RWPE2 (cell line): ENCODE measurements at places on chromosomes 4 and X.

DNA sequence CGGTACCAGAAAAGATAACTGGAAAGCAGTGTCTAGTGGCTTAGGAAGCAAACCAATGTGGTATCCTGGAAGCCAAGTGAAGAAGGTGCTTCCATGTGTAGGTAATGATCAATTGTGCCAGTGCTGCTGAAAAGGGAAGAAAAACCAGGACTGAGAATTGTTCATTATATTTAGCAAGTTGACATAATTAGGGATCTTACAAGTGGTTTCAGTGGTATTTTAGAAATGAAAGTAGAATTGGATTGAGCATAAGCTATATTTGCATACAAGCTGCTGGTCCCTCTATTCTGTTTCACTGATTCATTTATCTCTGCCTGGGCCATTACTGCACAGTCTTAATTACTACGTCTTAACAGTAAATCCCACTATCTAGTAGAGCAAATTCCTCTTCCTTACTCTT is 32.3 kb downstream of the PRDM8 start:
- peaks cover 17% of the 10 kb centered on the region for H3K4me1 ChIP-seq
- no peaks in the 10 kb centered on the region for H3K27me3 ChIP-seq
- no peak overlapping the region for H3K4me3 ChIP-seq
- DNase-seq: no peak

GRCh38 chr4:136751556-136751955 is 780.7 kb downstream of the PCDH18 start:
- H3K27me3 ChIP-seq: no peaks in the 10 kb centered on the region
- H3K36me3 ChIP-seq: no peaks in the 10 kb centered on the region
- no peak overlapping the region for H3K4me3 ChIP-seq
- no peaks in the 10 kb centered on the region for H3K4me1 ChIP-seq
- DNase-seq: no peak
- H3K27ac ChIP-seq: no peak overlapping the region

GRCh38 chrX:86078650-86079049 is 31.3 kb upstream of the CHM start:
- no peaks in the 10 kb centered on the region for H3K36me3 ChIP-seq
- no peak for DNase-seq
- no peaks in the 10 kb centered on the region for H3K4me1 ChIP-seq
- no peaks in the 10 kb centered on the region for H3K27me3 ChIP-seq
- H3K27ac ChIP-seq: no peak overlapping the region

DNA sequence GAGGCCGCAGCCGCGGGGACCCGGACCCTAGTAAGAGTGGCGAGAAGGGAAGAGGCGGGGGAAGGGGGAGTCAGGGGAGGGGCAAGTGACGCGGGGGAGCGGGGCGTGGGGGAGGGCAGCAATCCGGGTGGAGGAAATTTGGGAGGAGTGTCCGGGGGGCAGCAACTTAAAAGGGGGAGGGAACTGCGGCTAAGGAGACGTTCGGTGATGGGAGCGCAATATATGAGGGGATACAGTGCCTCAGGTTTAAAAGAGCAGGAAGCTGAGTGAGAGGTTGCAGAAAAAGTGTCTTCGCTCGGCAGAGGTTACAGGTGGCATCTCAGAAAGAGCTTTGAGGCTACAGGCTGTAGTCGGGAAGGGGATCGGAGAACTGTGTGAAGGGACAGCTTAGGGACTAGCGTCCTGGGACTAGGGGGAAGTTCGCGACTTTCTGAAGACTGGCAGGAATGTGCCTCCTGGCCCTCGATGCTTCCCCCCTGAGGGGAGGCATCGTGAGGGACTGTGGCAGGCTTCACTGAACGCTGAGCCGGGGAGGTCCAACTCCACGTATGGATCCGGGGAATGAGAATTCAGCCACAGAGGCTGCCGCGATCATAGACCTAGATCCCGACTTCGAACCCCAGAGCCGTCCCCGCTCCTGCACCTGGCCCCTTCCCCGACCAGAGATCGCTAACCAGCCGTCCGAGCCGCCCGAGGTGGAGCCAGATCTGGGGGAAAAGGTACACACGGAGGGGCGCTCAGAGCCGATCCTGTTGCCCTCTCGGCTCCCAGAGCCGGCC is 519 bp downstream of the FOXO4 start:
- no peaks in the 10 kb centered on the region for H3K4me1 ChIP-seq
- no peaks in the 10 kb centered on the region for H3K36me3 ChIP-seq
- H3K27ac ChIP-seq: no peak overlapping the region
- no peaks in the 10 kb centered on the region for H3K27me3 ChIP-seq
- DNase-seq: no peak

GRCh38 chr4:154743683-154744340 is at the start of gene LRAT:
TSS of gene LRAT (plus strand) at chr4:154744000. CDS start at chr4:154744327, 327 bp downstream.
- H3K36me3 ChIP-seq: no peaks in the 10 kb centered on the region
- peak; percentile 73 for DNase-seq
- no peaks in the 10 kb centered on the region for H3K27me3 ChIP-seq
- peak within 1 kb of the TSS; percentile 46 for H3K4me3 ChIP-seq

DNA sequence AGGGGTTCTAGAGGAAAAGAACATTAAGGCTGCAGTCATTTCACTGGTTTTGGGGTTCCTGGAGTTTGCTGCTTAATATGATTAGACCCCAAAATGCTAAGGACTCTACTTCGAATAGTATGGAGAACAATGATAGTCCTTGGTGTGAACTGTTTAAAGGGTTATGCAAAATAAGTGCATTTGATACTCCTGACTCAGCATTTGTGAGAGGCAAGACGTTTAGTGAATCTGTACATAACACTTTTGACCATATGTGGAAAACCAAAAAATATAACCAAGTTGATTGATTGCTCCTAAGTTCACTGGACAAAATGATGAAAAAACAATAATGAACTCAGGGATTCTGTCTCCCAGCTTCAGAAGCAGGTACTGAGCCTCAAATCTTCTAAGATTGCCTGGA is 414.1 kb downstream of the SH3BGRL start:
- DNase-seq: no peak
- H3K27me3 ChIP-seq: no peaks in the 10 kb centered on the region
- H3K4me3 ChIP-seq: no peak overlapping the region
- H3K4me1 ChIP-seq: no peaks in the 10 kb centered on the region
- H3K27ac ChIP-seq: no peak overlapping the region

GRCh38 chrX:42739741-42740140 is 38.2 kb downstream of the PPP1R2C start:
- H3K4me3 ChIP-seq: no peak overlapping the region
- DNase-seq: no peak
- H3K27me3 ChIP-seq: no peaks in the 10 kb centered on the region
- no peaks in the 10 kb centered on the region for H3K4me1 ChIP-seq
- H3K36me3 ChIP-seq: no peaks in the 10 kb centered on the region

- no peaks in the 10 kb centered on the region for H3K36me3 ChIP-seq
- no peak for DNase-seq
- H3K4me3 ChIP-seq: no peak overlapping the region
Measured at GRCh38 chrX:37454537-37455285, 105.5 kb downstream of the PRRG1 start.

GRCh38 chr4:139920486-139921002 is 233.4 kb downstream of the MAML3 start:
- DNase-seq: no peak
- H3K4me1 ChIP-seq: no peaks in the 10 kb centered on the region
- no peaks in the 10 kb centered on the region for H3K27me3 ChIP-seq
- H3K27ac ChIP-seq: no peak overlapping the region
- no peaks in the 10 kb centered on the region for H3K36me3 ChIP-seq
- H3K4me3 ChIP-seq: no peak overlapping the region

DNA sequence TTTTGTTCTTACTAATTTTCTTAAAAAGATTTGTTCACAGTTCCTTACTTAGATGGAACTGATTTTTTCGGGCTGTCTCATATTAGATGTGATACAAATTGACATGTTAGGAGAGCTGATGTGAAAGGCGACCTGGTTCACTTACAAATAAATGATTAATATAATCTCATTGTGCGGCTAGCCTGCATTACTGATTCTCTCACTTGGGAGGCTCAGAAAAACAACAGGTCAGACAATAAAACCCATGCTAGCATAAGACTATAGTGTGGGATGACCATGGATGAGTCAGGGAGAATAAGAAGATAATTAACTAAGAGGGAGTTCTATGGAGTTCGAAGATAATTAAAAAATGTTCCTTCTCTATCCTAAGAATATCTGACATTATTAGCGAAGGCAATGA is 40.8 kb downstream of the RTL9 start:
- H3K4me3 ChIP-seq: no peak overlapping the region
- no peaks in the 10 kb centered on the region for H3K27me3 ChIP-seq
- no peaks in the 10 kb centered on the region for H3K36me3 ChIP-seq
- H3K4me1 ChIP-seq: peaks cover 41% of the 10 kb centered on the region
- DNase-seq: no peak
- H3K27ac ChIP-seq: no peak overlapping the region
